ENCODE measurements at places on chromosomes 13 and 19.

DNA sequence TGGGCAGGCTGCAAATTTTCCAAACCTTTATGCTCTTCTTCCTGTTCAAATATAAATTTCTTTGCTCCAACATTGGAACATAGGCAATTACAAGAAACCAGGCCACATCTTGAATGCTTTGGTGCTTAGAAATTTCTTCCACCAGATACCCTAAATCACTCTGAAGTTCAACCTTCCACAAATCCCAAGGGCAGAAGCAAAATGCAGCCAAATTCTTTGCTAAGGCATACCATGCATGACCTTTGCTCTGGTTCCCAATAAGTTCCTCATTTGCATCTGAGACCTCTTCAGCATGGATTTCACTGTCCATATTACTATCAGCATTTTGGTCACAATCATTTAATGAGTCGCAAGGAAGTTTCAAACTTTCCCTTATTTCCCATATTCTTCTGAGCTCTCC lies 130.9 kb downstream of the DIAPH3 start:
- peak; percentile 64 for DNase-seq

GRCh38 chr13:112024577-112024976 lies 42.4 kb upstream of the SOX1 start:
- no peak for DNase-seq

DNA sequence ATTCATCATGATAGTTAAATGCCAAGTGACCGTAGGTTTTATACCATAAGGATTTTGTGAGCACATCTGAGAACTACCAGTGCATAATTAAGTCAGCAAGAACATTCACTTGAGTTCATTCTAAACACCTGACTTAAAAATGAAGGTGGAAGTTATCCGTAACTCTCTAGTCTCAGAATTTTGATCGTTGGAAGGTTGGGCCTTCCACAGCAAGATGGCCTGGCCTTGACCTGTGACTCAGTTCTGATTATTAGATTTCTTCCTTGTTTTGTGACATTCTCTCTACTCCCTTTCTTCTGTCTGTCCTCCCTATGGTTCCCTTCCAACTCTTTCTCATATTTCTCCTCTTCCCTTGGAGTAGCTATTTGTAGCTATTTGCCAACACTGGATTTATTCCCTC lies 20.0 kb upstream of the WDFY2 start:
- no peak for DNase-seq

DNA sequence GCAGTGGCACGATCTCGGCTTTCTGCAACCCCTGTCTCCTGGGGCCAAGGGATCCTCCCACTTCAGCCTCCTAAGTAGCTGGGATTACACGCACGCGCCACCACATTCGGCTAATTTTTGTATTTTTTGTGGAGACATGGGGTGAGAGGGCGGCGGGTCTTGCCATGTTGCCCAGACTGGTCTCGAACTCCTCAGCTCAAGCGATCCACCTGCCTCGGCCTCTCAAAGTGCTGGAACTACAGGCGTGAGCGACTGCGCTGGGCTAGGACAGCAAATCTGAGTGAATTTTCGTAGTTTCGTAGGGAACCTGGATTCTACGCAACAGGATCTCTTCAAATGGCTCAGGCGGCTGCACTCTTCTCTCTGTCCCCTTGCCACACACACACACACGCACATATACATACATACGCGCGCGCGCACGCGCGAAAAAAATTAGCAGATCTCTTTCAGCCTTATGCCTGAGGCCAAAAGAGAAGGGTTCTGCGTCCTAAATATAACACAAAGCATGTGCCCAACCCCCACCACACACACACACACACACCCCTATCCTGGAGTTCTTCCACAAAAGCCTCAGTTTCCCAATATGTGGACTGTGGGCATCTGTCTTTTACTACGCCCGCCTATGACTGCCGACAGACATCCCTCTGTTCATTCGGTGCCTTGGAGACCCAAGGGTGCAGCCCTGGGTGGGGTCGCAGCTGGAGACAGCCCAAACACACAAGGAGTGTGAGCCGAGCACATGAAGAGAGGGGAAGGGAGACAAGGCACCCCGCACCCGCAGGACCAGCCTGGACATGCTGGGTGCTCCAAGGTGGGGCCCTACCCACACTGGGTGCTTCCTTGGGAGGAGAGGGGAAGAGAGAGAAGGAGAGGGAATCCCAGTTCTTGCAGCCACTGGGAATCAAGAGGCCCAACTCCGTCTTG lies 616 bp downstream of the PINLYP start:
- DNase-seq = no peak

GRCh38 chr13:73055813-73056564 lies 2.8 kb upstream of the KLF5 start:
- peak; percentile 82 for DNase-seq

GRCh38 chr19:4584670-4585460 lies 25.4 kb upstream of the SEMA6B start:
- no peak for DNase-seq

DNA sequence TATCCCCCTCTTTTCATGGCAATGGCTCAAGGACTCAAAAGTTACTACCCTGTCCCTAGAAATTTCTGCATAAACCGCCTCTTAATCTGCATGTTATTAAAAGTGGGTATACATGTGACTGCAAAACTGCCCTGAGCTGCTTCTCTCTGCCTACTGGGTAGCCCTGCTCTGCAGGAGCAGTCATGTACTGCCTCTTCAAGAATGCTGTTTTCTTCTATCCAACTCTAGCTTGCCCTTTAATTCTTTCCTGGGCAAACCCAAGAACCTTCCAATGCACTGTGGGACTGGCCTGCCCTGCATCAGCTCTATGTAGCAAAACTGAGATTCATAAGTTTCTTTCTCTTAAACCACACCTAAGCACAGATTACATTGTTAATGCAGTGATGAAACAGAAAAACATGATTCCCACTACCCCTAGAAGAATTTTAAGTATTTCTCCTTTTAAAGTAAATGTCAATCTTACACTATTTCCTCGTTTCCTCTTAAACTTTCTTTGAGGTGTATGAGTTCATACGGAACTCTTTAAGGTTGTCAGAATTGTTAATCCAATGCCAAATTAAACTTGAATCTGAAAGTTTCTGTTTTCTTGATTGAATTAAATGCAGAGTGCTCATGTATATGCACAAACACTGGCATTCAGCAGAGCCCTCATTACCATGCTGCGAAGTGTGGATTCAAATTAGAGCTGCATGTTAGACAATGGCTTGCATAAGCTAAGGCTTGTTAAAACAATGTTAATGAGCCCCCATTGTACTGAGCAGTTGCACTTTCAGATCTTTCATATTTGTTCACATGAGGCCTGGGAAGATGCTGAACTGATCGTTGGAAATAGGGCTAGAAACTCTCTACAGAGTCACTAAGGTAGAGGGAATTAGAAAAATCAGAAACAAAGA lies 669.9 kb upstream of the PCDH20 start:
- no peak for DNase-seq

- no peak for DNase-seq
Measured at GRCh38 chr19:17105556-17105955, 30.0 kb downstream of the MYO9B start.

DNA sequence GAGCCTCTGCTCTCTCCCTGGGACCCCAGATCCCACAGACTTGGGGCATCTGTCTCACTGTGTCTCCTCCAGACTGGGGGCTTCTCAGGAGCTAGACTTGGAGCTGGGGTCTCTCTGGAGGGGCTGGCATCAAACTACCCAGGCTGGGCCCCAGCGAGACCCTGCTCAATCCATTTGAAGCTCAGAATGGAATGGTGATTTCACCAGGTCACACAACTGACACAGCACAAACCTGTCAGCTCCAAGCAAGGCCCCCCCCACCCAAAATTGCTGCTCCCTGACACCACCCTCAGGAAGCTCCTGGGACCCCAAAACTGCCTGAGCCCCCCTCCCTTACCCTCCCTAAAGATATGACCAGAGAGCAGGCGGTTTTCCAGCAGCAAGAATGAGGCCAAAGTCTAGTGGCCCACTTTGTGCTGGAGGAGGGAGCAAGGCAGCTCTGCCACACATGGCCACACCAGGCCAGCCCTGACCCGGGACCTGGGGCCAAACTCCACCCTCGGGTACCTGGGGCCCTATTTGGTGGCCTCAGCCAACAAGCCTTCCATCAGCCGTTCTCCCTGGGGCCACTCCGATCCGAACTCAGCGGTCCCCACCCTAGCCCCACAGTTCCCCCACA lies 2.4 kb downstream of the NR2F6 start:
- no peak for DNase-seq

- no peak for DNase-seq
Measured at GRCh38 chr13:48725271-48725670, 71.5 kb downstream of the CYSLTR2 start.

DNA sequence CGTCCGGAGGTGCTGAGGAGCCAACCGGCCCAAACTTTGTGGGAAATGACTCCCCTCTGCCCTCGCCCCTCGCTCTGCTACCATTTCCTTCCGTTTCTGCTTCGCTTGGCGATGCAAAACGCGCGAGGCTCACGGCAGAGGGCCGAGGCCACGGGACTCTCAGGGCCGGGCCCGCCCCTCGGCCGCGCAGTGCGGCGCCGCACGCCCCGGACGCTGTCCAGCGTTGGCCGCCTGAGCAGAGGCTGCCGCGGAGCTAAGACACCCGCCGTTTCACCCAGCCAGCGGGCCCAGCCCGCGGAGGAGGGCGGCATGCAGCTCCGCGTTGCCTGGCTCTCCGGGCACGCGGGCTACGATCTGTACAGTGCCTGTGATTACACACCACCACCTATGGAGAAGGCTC lies 2.1 kb upstream of the ZNF578 start:
- no peak for DNase-seq

DNA sequence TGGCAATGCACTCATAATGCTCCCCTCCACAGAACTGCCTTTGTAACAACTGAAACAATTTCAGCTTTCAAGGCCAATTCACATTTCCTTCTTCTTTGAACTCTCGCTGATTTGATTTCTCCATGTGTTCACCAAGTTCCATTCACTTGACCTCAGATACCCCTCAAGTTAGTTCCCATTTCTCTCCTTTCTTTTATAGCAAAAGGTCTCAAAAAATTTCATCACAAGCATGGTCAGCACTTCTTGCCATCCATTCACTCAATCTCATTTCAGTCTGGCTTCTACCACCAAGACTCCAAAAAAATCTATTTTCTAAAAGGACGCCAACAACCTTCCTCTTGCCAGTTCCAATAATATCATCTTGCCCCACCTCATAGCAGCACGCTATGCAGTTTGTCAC lies 135.7 kb downstream of the DIAPH3 start:
- DNase-seq = no peak

DNA sequence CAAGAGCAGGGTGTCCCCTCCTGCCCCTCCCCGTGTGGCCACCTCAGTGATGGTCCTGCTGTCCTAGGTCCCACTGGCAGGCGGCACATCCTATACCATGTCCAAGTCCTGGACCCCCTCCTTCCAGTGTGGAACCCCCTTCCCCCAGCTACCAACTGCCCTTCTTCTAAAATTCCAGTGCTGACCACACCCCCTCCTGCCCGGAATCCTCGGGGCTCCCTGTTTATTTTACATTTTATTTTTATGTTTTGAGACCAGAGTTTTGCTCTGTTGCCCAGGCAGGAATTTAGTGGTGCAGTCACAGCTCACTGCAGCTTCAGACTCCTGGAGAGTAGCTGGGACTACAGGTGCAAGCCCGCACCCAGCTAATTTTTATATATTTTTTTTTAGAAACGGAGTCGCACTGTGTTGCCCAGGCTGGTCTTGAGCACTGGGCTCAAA lies 945 bp upstream of the CPAMD8 start:
- DNase-seq = no peak

GRCh38 chr19:4732680-4733114 lies 9.1 kb upstream of the DPP9 start:
- DNase-seq = peak; percentile 49

DNA sequence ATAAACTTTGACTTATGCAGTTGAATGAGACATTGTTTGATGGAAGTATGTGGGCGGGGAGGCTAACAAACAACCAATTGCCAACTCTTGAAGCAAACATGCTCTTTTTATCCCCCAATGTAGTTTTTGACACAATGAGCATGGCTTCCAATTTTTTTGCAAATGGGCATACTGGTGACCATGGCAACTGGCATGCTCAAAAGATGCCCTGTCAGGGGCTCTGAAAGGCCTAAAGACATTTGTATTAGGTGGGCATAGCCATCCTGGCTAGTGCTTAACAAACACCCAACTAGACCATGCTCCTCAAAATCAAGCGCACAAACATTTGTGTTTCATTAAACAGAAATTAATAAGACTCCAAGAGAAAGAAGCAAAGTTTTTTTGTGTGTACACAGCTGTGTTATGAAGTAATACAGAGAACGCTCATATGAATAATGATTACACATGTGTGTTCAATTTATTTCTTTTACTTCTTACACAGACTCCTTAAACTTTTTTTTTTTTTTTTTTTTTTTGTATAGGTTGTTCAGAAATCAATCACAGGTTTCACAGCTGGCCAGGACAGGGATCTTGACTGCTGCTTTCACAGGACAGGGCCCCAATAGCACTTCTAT lies 95.6 kb downstream of the DLEU7 start:
- DNase-seq = peak; percentile 44

GRCh38 chr13:38680912-38681311 lies 6.0 kb upstream of the FREM2 start:
- no peak for DNase-seq

- DNase-seq = no peak
Measured at GRCh38 chr13:20340136-20340758, 108.1 kb upstream of the GJB6 start.

DNA sequence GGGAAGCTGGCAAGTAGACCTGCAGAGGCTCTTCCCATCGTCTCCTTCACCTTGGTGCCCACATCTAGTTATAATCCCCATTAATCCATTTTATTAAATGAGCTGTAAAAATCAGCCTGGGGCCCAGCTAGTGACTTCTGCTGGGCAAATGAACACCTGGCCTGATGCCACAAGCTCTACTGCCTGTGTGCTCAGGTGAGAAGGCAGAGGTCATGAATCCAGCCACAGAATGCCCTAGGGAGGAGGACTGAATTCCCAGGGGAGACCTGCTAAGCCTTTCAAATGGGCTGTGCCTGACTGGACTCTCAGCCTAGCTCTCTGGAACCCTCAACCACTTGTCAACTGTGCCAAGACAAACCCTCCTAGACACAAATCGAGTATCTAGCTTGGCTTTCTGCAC lies 74.0 kb downstream of the PDS5B start:
- DNase-seq = no peak

DNA sequence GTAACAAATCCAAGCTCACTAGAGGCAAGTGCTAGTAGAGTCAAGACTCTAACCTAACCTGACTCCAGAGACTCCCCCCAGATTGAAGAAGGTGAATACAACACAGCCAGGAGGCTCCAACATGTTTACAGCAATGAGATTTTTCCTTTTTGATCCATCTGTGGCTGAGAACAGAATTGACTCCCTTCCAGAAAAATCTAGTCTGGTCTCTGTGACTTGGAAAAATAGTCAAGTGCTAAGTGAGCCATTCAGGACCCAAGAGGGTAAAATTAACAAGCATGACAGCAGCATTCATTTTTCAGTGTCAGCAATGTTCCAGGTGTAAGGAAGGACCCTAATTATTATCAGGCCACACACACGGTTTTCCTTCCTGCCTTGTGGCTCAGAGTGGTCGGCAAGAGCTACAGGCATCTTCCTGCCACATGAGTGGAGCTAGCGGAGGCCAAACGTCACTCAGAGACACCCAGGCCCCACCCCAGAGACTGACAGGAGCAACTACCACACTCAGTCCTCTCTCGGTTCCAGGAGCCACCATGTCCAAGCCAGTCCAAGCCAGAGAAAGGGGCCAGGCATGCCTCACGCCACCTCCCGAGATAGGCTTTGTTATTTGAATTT lies 395.1 kb downstream of the FOXO1 start:
- DNase-seq = no peak

GRCh38 chr13:44331446-44331845 lies 42.2 kb upstream of the SERP2 start:
- no peak for DNase-seq

GRCh38 chr13:31172001-31172400 lies 10.3 kb upstream of the HSPH1 start:
- DNase-seq = peak; percentile 55

- DNase-seq = peak; percentile 6
Measured at GRCh38 chr19:6318772-6319171, 14.6 kb downstream of the ACER1 start.

All from AG10803 (cell line).